GM23338 (cell line): ENCODE measurements at places on chromosomes 1 and 21. TPM values are rescaled to one million over a fixed set of nuclear protein-coding genes. Genes with fewer than 3 reads are reported as not detected.

DNA sequence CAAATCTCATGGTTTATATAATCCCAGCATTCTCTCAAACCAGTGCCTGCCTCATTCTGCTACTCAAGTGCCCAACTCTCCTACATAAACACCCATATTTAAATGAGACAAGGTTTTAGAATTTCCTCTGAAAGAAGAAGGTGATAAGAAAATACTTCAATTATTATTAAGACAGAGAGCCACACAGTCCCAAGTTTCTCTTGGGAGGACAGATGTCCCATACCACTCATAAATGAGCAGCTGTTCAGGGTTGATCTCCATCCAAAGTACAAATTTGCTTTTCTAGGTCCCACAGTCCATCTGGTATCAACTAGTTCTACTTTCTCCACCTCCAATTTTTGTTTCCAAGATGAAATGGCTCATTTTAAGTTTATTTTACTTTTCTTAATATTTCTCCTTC lies 11.3 kb downstream of the DCAF8 start:
- peaks cover 4% of the 10 kb centered on the region for H3K36me3 ChIP-seq
- H3K27me3 ChIP-seq, result no peaks in the 10 kb centered on the region
- DNase-seq, result no peak
- H3K27ac ChIP-seq, result peak overlapping the region; percentile 51

DNA sequence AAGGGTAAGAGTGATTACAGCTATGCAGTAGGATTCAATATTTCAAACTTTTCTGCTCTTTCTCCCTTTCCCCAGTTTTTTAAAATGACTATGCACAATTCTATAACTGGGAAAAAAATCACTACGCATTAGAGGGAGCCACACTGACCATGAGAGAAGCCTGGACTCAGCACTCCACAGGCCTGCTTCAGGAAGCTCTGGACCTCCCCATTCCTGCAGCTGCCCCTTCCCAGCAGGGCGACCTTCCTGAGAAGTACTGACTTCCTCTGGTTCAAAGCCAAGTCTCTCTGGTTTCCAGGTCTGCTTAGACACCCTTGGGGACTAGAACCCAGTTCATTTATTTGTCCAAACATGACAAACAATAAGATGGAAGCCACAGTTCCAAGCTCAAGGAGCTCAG lies 42.0 kb upstream of the CLSTN1 start:
- no peaks in the 10 kb centered on the region for H3K4me1 ChIP-seq
- H3K27ac ChIP-seq, result no peak overlapping the region
- no peaks in the 10 kb centered on the region for H3K36me3 ChIP-seq
- no peak for DNase-seq
- no peaks in the 10 kb centered on the region for H3K27me3 ChIP-seq

GRCh38 chr1:4512636-4513035 lies 141.8 kb upstream of the AJAP1 start:
- H3K36me3 ChIP-seq, result no peaks in the 10 kb centered on the region; the same call in 1 of the 2 replicates
- no peak overlapping the region for H3K4me3 ChIP-seq
- H3K27ac ChIP-seq, result no peak overlapping the region

GRCh38 chr21:39599191-39599970 lies 13.4 kb upstream of the B3GALT5 start:
- H3K4me1 ChIP-seq, result peaks cover 10% of the 10 kb centered on the region; the same call in 1 of the 2 replicates
- no peak overlapping the region for H3K4me3 ChIP-seq
- DNase-seq, result no peak
- H3K27ac ChIP-seq, result 0 out of 2 replicates have a peak overlapping the region, but pooled peaks have one; percentile 8
- no peaks in the 10 kb centered on the region for H3K27me3 ChIP-seq

DNA sequence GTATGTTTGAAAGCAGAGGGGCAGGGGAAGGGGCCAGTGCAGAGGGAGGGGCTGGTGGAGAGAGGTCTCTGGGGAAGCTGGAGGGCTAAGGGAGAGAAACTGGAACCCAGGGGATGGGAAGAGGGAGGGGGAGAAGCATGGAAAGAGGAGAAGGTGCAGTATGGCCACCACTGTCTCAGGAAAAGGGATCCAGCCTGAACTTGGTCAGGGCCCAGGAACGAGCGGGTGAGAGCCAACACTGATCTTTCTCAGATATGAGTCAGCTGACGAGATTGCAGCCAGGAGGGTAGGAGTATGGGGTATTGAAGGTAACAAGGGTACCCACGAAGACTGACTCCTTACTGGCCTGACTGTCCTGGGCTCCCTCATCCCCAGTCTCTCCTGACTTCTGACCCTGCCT lies 18.0 kb downstream of the TIE1 start:
- no peaks in the 10 kb centered on the region for H3K4me1 ChIP-seq
- no peaks in the 10 kb centered on the region for H3K27me3 ChIP-seq

- H3K27me3 ChIP-seq, result 0 out of 2 replicates have a peak, but pooled peaks cover 5% of the 10 kb centered on the region
- peaks cover 19% of the 10 kb centered on the region for H3K4me1 ChIP-seq
- DNase-seq, result peak; percentile 64
- H3K4me3 ChIP-seq, result no peak overlapping the region
- H3K36me3 ChIP-seq, result no peaks in the 10 kb centered on the region
These were observed 94.7 kb downstream of the PAX7 start for GRCh38 chr1:18725231-18725895.

DNA sequence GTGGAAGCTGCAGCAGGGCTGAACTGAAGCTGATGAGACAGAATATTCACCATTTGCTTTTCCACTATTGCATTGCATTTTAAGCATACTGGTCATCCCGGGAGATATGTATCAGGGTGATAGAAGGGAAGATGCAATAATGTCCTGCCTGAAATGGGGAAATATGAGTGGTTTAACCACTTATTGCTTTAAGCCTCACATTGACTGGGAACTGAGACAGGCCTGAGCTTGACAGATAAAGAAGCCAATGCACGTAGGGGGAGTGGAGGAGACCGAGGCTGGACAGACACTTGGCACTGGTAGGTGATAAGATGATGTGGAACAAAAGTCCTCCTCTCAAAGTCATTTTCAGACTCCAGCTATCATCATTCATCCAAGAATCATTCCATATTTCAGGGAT lies 911.7 kb upstream of the NCAM2 start:
- DNase-seq, result no peak
- no peaks in the 10 kb centered on the region for H3K27me3 ChIP-seq
- H3K4me3 ChIP-seq, result no peak overlapping the region
- no peak overlapping the region for H3K27ac ChIP-seq

GRCh38 chr21:15667819-15668218 lies 62.0 kb upstream of the USP25 start:
- no peaks in the 10 kb centered on the region for H3K36me3 ChIP-seq
- H3K4me1 ChIP-seq, result no peaks in the 10 kb centered on the region

DNA sequence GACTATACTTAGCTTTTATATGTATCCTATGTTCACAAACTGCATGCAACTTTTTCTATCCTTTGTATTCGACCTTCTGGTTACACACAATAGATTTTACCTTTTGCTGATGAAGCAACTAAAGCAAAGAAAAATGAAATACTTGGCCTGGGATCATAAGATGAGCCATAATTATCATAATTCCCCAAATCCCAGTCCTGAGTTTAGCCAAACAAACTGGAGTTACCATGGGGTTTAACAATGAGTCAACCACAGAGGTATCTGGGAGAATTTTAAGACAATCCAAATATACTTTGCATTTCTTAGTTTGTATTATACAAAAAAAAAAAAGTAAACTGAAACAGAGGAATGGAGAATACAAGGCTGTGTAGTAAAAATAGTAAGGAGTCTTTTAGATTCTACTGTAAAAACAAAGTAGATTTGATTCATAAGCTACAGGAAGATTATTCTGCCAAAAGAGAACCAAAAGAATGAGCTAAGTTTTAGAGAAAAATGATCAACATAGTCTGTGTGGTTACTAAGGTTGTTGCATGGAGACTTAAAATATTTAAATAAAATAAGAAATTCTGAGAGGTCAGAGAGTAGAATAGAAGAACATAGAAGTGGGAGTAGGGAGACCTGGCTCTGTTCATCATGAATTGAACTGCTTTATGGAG lies 60.4 kb upstream of the GORAB start:
- H3K36me3 ChIP-seq, result no peaks in the 10 kb centered on the region
- no peak overlapping the region for H3K4me3 ChIP-seq
- no peaks in the 10 kb centered on the region for H3K4me1 ChIP-seq
- no peak overlapping the region for H3K27ac ChIP-seq
- no peaks in the 10 kb centered on the region for H3K27me3 ChIP-seq

DNA sequence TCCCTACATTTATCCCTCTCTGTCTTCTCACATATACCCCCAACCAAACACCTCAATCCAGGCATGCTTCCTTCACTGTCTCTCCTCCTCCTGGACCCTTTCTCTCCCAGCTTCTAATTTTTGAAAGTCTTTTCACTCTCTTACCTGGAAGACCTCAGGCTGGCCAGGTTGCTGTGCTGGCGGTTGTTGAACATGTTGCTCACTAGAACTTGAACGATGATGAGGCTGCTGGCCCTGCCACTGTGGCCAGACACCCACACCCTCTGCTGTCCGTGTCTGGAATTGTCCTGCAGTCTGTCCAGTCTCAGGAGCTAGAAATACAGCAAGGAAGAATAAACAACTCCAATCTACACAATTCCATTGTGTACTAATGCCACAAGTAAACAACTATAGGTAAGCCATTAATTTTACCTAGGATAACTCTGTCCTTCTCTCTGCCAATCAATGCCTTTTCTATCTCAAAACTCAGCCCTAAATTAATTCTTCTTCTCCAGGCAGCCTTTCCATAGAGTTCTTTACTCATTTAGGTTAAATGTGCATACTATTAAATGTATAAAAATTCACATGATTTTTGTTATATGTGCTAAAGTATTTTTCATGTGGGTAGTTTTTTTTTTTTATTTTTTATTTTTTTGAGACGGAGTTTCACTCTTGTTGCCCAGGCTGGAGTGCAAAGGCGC lies 5.1 kb upstream of the CTSK start:
- H3K4me3 ChIP-seq, result no peak overlapping the region
- no peak overlapping the region for H3K27ac ChIP-seq
- H3K4me1 ChIP-seq, result peaks cover 5% of the 10 kb centered on the region
- peak; percentile 64 for DNase-seq

PADI4 gene
- total RNA-seq, result 0.08 and 0.52 TPM in 2 replicates

- peaks cover 60% of the 10 kb centered on the region for H3K36me3 ChIP-seq
- DNase-seq, result no peak
- H3K4me3 ChIP-seq, result no peak overlapping the region
- no peaks in the 10 kb centered on the region for H3K4me1 ChIP-seq
These were observed 24.6 kb downstream of the CLSPN start for GRCh38 chr1:35745124-35745730.

DNA sequence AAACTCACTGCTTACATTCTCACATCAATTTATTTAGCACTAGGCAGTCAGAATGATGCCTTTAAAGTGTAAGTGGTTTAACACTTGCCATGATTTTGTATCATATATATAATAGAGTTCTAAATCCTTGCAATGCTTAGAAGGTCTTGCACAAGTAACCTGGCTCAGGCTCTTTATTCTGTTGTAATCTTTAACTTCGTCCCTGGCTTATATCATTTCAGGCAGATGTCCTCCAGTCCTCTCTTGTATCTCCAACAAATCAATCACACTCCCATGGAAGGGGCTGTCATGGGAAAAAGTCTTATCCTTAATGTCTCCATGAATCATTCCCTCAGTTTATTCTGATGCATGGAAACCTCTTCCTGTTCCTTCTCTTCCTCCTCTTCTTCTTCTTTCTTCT lies 841.6 kb upstream of the B3GALT2 start:
- no peaks in the 10 kb centered on the region for H3K27me3 ChIP-seq
- no peaks in the 10 kb centered on the region for H3K4me1 ChIP-seq
- H3K27ac ChIP-seq, result no peak overlapping the region
- no peak overlapping the region for H3K4me3 ChIP-seq

- H3K4me1 ChIP-seq, result peaks cover 5% of the 10 kb centered on the region; the same call in 1 of the 2 replicates
- DNase-seq, result no peak
- H3K27me3 ChIP-seq, result no peaks in the 10 kb centered on the region
- no peak overlapping the region for H3K4me3 ChIP-seq
These were observed 11.0 kb upstream of the KCNAB2 start for GRCh38 chr1:6034750-6035096.

DNA sequence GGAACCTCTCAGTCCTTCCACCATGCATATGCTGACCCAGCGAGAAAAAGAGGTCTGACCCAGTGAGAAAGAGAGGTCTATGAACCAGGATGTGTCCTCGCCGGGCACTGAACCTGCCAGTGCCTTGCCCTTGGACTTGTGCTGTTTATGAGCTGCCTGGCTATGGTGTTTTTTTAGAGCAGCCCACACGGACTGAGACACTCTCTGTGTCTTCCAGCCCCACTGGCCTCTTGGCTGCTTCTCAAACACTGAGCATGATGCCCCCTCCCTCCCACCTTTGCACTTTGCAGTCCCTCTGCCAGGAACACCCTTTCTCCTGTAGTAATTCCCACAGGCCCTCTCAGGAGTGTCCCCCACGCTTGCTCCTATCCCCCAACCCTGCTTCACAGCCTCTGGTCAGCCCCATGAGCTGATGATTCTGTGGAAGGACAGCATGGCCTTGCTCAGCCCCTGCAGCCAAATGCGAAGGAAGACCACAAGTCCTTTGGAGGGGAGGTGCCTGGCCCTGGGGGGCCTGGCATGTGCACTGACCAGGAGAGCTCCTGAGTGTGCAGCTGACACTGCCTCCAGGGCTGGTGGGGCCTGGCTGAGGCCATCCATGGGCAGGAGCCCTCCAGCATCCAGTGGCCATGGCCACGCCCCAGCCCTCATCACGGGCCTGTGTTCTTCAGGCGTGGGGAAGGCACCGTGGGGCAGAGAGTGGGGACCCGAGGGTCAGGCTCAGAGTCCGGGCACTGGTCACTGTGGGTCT lies 23.8 kb downstream of the WNT3A start:
- H3K4me3 ChIP-seq, result no peak overlapping the region
- DNase-seq, result no peak
- H3K4me1 ChIP-seq, result no peaks in the 10 kb centered on the region
- H3K27ac ChIP-seq, result no peak overlapping the region
- H3K27me3 ChIP-seq, result peaks cover 41% of the 10 kb centered on the region; the same call in 1 of the 2 replicates
